ENCODE measurements at places on chromosomes 6 and 20.

DNA sequence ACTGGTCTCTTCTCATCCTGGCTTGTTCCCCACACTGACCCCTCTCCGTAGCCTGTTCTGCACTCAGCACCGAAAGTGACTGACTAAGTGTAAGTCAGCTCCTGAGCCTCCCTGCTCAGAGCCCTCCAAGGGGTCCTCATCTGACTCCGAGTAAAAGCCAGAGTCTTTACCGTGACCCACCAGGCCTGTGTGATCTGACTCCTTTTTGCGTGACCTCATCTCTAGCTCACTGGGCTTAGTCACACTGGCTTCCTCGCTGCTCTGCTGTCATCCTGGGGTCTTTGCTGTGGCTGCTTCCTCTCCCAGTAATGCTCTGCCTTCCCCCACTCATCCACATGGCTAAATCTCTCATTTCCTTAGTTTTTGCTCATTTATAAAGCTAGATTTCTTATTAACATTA, 116.6 kb downstream of the PLCB4 start:
- DNase-seq, result peak; percentile 36

GRCh38 chr20:10800288-10800687, 126.5 kb upstream of the JAG1 start:
- DNase-seq, result peak; percentile 73

DNA sequence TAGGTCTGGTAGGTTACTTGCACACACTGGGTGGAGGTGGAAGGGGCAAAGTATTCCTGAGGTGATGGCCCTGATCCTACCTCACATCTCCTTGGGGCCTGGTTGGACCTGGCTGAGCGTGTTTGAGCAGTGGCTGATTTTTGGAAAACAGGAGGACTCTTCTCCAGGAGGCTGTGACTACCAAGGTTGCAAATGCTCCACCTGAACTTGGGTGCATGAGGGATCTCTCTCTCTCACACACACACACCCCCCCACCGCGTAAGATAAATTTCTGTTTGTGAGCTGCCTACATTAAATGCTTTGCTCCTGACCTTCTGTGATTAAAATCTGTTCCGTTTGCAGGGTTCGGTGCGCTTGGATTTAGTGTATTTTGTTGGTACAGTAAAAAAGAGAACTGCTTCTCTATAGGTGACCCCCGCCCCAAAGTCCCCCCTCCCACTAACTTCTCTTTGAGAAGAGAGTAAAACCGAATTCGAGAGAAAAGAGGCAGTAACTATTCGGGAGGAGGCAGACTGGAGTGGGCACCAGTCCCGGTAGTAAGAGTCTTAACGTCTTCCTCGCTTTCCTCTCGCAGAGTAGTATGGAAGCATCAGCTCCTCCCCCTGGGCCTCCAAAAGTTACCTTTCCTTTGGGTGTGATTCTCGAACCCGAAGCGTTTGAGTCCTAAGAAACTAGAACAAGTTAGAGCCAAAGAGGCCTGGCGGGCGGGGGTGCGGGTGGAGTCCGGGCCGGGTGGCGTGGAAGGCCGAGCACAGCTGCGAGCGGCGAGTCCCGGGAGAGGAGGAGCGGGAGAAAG, 585 bp upstream of the DSE start:
- no peak for DNase-seq

DNA sequence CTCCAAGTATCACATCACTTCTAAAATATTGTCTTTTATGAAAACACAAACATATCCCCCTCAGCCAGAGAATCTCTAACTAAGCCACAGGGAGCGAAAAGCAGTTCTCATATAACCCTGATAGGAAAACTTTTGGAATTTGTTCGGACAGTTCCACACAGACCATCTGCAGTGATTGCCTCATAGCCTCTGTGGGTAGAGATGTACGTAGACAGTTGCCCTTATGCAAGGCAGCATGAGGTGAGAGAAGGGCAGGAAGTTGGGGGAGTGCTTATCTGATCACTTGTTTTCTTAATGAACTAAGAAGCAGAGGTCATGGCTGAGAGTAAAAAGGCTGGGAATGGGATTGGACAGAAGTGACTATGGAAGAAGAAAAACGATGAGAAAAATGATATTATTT, 39.6 kb downstream of the SLC23A2 start:
- no peak for DNase-seq

DNA sequence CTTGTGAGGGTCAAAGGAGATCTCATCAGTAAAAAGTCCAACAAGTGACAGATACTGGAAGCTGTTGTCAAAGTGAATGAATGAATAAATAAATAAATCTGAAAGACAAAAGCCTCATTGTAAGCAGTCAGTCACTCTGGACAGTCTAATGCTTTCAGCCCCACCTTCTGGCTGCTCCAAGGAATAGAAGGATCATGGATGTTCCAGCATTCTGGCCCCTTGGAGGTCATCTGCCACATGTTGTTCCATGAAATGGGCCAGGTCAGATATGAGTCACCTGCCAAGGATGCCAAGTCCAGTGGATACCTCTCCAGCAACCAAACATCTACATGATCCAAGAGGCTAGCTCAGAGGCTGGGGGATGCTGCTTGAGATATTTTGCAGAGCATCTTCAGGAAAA, 185.6 kb downstream of the BMP7 start:
- no peak for DNase-seq

GRCh38 chr6:44918671-44919296, 409.3 kb upstream of the RUNX2 start:
- no peak for DNase-seq

GRCh38 chr6:140079328-140079727, 704.9 kb upstream of the CITED2 start:
- DNase-seq, result no peak

DNA sequence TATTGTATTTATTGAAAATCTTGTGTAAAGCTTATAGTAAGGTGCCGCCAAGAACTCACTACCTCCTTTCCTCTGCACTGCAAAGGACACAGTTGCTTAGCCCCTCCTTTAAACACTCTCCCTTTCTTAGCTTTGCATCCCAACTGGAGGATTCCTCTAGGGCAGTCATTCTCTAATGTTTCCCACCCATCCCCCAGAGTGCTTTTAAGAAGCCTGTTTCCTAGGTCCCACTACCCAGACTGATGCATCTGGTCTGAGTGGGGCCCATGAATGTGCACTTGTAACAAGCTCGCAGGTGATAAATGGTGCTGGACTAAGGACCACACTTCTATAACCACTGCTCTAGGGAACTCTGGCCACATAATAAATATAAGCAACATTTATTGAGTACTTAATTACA, 55.2 kb downstream of the B4GALT5 start:
- DNase-seq, result no peak

DNA sequence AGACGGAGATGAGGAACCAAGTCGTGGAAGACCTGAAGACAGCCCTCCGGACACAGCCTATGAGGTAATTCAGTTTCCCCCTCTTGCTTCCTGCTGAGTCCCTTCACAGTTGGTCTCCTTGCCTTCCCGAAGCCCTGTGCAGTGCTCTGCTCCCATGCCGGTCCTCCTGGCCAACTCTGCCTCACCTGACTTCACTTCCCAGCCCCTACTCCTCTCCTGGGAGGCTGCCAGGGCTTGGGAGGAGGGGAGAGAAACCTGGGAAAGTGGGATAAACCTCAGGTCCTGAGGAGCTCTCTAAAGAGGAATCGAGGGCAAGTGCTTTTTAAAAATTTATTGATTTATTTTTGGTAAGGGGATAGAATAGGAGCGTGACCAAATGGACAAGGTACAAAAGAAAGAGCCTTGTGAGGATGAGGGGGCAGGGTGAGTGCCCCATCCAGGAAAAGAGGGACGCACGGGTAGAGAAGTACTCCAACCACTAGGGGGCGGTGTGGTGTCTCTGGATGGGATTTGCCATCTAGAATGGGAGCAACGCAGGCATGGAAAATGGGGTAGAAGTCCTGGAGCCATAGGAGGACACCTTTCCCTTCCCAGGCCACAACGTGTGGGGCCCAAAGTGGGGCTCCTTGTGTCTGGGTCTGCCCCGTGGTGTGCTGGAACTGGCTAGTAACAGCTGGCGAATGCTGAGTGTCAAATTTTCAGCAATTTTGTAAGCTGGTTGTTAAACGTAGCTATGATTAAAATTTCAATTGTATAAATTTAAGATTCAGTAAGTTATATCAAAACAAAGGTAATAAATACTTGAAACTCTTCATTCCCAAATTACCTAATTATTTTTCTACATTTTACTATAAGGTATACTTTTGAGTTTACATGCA, 69.0 kb downstream of the MOCS1 start:
- peak; percentile 35 for DNase-seq

DNA sequence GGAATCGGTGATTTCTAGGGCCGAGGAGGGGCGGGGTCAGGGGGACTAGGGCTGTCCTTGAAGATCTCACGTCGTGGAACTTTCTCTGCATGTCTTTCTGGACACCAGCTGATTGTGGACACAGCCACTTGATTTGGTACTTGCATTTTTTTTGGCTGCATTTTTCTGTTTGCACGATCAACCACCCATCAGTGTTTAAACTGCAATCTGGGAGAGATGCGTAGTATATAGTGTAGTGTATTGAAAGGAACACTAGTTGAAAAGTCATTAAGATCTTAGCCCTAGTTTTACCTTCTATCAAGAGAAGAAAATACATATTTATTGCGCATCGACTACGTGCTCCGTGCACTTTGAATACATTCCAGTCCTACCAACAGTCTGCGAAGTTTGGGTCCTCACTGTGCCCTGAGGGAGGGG, 657 bp downstream of the NT5DC1 start:
- no peak for DNase-seq

GRCh38 chr20:23123886-23124285, 37.8 kb upstream of the CD93 start:
- DNase-seq, result no peak

DNA sequence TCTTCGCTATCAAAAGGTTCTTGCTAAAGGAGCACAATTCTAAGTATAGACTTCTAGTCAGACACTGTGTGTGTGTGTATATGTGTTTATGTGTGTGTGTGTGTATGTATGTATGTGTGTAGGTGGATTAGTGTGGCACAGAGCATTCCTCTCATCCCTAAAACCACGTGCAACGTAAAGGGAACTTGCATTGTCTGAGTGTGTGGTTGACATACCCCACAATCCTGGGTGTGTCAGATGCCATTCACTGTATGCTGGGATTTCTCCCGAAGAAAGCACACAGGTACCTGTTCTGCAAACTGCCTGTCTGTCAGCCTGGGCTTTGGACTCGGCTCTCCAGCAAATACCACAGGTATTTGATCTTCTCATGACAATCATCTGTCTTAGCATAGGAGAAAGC, 42.3 kb upstream of the TBC1D7 start:
- DNase-seq, result no peak

GRCh38 chr20:32448306-32449056, 90.3 kb downstream of the ASXL1 start:
- no peak for DNase-seq

- DNase-seq, result no peak
Measured at GRCh38 chr20:46377518-46377917, 28.9 kb downstream of the ELMO2 start.

DNA sequence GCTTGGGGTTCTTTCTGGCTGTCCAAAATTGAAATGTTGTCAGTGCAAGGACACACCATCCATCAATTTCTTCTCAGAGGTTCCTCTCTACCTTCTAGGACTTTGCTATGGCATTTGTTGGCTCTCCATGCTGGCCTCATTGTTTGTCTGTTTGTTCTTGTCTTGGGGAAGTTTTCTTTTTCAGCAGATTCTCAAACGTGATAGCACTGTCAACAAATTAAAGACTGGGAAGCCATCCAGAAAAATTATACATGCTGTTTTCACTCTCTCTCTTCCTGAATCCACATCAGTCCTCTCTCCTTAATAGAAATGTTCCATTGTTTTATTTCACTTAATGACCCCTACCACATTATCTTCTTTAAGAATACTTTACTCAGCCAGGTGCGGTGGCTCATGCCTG, 130.4 kb downstream of the PCSK2 start:
- DNase-seq, result peak; percentile 55

Data from NCI-H1092 treated with DMSO at 0.1 percent for 48 hours (cell line).